Left lung (tissue), 14 donors: ENCODE measurements at places on chromosomes 2 and 18. TPM values are rescaled to one million over a fixed set of nuclear protein-coding genes. Genes with fewer than 3 reads are reported as not detected.

GRCh38 chr2:138177693-138178092, 213.4 kb downstream of the HNMT start:
- no peak overlapping the region for H3K27ac ChIP-seq
- H3K36me3 ChIP-seq, result no peaks in the 10 kb centered on the region
- no peak overlapping the region for H3K4me3 ChIP-seq
- DNase-seq, result no peak
- H3K27me3 ChIP-seq, result no peaks in the 10 kb centered on the region

DNA sequence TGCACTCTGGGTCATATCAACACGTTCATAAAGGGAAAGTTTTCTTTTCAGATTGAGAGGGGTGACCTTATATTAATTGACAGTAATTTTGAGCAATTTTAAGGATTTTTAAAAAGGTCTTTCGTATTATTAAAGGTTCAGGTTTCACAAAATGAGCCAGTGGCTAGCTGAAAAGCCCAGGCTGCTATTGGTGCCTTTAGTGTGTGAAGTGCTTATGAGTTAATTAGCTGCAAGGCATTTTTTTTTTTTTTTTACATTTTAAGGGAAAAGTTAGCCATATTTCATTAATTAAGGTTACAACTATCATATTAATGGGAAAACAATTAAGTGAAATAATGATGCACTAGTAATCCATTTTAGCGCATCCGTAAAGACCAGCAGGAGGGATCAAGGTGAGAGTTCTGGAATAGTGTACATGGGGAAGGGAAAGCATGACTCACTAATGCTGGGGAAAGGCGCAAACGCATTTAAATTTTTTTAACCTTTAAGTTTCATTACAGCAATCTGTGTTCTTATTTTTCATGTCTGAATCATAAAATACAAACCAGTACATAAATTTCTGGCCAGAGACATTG, 200.0 kb downstream of the ZNF407 start:
- DNase-seq, result no peak
- no peaks in the 10 kb centered on the region for H3K27me3 ChIP-seq
- H3K27ac ChIP-seq, result no peak overlapping the region
- H3K4me1 ChIP-seq, result peaks cover 4% of the 10 kb centered on the region
- no peaks in the 10 kb centered on the region for H3K36me3 ChIP-seq

FSHR gene
- total RNA-seq, result not detected

GRCh38 chr2:22276696-22277095, 1108.3 kb upstream of the KLHL29 start:
- no peak for DNase-seq
- no peaks in the 10 kb centered on the region for H3K36me3 ChIP-seq
- no peak overlapping the region for H3K4me3 ChIP-seq
- H3K27me3 ChIP-seq, result no peaks in the 10 kb centered on the region

DNA sequence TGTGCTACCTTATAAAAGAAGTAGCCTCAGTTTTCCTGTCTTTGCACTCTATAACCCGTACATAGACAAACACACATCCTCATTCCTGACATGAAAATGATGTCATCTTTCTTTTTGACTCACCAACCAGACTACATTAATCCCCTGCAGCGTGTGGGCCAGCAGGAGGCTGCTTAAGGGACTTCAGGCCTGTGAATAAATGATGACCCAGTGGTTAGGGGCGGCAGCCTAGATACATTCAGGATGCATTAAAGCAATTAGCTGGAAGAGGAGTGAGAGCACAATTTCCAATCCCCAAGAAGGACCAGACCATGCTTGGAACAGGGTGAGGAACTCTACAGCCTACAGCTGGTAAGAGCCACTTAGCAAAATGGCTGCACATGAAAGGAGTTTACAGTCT, 57.3 kb upstream of the KLF7 start:
- no peaks in the 10 kb centered on the region for H3K36me3 ChIP-seq
- peaks cover 34% of the 10 kb centered on the region for H3K4me1 ChIP-seq
- H3K4me3 ChIP-seq, result no peak overlapping the region
- no peak overlapping the region for H3K27ac ChIP-seq
- DNase-seq, result no peak

DNA sequence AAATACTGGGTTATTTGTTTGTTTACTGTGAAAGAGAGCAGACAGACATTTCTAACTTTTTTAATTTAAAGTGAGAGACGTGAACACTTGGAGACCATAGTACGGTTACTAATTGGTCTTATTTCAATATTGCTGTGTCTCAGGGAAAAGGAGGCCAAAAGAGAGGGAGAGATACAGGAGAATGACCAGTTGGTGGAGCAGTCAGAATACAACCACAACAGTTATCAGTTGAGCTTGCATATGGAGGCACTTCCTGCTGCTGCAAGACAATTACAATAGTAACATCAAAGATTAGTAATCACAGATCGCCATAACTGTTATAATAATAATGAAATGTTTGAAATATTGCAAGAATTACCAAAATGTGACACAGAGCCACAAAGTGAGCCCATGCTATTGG, 58.2 kb downstream of the TWSG1 start:
- no peaks in the 10 kb centered on the region for H3K27me3 ChIP-seq
- no peak overlapping the region for H3K27ac ChIP-seq
- H3K4me3 ChIP-seq, result no peak overlapping the region
- no peak for DNase-seq
- H3K36me3 ChIP-seq, result no peaks in the 10 kb centered on the region

RBM44 gene
- 1.0 TPM for total RNA-seq

DNA sequence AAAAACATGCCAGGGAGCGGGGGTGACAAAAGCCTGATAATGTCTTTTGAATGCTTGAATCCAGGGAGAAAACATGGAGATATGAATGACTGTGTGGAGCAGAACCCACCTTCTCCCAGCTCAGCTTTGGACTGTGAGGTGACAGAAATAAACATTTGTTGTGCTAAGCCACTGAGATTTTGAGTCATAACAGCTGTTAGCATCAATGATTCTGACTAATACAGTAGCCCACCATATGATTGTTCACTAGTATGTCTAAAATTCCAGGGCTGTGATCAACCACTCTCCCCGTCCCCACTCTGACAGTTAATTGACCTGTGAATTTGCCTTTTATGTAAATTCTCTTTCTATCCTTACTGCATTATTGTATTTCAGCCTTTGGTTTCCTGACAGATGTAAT, 69.1 kb downstream of the PDK1 start:
- H3K27me3 ChIP-seq, result no peaks in the 10 kb centered on the region
- H3K4me1 ChIP-seq, result no peaks in the 10 kb centered on the region
- no peak overlapping the region for H3K27ac ChIP-seq

GRCh38 chr18:22515250-22515649, 97.5 kb upstream of the CTAGE1 start:
- H3K27ac ChIP-seq, result no peak overlapping the region
- DNase-seq, result no peak

SULT1C4 gene
- 8.8 TPM for total RNA-seq

DNA sequence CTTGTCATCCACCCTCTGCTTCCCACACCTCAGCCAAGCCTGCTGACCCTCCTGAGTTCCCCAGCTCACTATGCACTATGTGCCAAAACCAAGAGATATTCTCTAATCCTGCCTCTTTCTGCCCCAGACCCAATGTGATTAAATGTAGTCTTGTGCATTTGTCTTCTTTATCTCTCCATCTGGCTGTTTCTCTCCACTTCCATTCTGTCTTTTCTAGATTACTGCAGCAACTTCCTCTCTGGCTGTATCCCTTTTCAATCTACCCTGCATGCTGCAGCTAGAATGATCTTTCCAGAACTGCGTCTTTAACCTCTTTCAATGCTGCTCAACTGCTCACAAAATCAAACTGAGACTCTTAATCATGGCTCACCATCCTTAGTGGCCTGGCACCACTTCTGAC, 164.1 kb downstream of the GALNT14 start:
- H3K4me1 ChIP-seq, result no peaks in the 10 kb centered on the region
- no peak for DNase-seq
- H3K27ac ChIP-seq, result no peak overlapping the region

KATNAL2 gene
- total RNA-seq, result 4.2 TPM

DNA sequence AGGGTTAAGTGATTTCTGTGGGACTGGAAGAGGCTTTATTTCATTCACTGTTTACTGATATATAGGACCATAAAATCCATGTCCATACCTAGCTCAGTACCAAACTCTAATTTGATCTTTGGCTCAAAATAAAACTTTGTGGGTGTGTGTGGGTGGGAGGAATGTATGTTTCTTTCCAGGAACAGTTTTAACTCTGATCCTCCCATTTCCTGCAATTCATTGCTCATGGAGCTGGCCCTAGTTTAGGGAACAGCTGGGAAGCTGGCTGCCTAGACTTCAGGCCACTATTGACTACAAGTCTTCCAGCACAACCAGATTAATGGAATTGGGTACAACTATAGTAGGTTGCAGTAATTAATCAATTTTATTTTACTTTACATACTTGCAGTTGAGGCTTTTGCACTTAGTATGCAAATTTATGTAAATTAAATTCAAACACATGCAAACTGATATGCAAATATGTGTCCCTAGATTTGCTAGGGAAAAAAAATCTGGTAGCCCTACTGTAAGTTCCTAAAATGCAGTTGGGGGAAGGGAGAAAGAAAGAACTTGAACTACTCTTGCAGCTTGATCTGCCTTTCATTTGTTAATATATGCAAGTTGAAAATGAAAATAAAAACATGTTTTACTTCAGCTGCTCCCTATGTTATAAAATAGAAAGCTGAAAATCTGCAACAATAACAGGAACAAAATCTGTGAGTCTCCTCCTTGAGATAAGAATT, 1070.3 kb upstream of the CELF4 start:
- peak; percentile 26 for DNase-seq
- H3K27ac ChIP-seq, result peak overlapping the region; percentile 25
- no peaks in the 10 kb centered on the region for H3K27me3 ChIP-seq

DNA sequence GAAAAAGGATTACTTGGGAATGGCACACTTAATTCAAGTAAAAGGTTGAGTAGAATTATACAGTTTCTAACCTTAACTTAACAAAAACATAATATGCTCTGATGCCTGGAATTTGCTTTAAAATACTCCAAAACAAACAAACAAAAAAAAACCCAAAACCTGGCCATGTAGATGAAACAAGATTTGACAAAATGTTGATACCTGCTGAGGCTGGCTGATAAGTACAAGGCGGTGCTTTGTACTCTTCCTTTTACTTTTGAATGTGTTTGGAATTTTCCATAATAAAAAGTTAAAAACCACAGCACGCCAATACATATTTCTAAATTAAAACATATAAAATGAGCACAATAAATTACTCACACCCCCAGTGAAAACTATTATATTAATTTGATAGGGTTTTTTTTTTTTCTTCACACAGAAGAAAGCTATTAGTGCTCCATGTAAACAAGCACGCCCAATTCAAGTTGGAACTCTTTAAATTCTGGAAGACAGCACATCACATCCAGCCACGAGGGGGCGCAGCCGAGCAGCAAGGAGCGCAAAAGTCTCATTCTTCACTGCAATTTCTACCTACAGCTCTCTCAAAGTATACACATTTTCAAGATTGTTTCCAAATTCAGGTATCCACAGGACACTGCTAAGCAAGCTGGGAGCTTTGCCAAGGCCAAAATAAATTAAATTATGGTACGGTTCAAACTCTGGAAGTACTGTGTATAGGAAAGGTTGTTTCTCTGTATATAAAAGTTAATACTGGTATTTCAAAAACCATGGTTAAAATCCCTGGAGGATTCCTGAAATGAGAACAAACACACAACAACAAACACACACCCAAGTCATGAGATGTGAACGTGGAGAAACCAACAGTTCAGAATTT, 7.5 kb downstream of the SERTAD2 start:
- peaks cover 17% of the 10 kb centered on the region for H3K4me1 ChIP-seq
- no peak overlapping the region for H3K4me3 ChIP-seq
- H3K27me3 ChIP-seq, result no peaks in the 10 kb centered on the region
- peak; percentile 95 for DNase-seq

DNA sequence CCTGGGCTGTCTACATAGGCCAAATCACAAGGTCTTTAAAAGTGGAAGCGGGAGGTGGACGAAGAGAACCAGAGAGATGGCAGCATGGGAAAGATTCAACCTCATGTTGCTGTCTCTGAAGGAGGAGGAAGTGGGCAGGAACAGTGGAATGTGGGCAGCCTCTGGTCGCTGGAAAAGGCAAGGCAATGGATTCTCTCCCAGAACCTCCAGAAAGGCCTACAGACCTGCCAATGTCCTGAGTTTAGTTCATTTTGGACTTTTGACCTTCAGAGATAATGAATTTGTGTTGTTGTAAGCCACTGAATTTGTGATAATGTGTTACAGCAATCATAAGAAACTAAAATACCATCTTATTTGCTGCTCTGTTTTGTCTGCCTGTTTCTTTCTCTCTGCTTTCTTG, 122.5 kb downstream of the RNF152 start:
- no peaks in the 10 kb centered on the region for H3K27me3 ChIP-seq
- H3K27ac ChIP-seq, result no peak overlapping the region
- no peak for DNase-seq
- no peaks in the 10 kb centered on the region for H3K4me1 ChIP-seq
- H3K4me3 ChIP-seq, result no peak overlapping the region

- DNase-seq, result no peak
- H3K36me3 ChIP-seq, result no peaks in the 10 kb centered on the region
- H3K4me3 ChIP-seq, result no peak overlapping the region
- H3K27ac ChIP-seq, result no peak overlapping the region
- no peaks in the 10 kb centered on the region for H3K27me3 ChIP-seq
- no peaks in the 10 kb centered on the region for H3K4me1 ChIP-seq
These were observed 201.0 kb downstream of the SMAD7 start for GRCh38 chr18:48749768-48750167.

- no peak for DNase-seq
- no peaks in the 10 kb centered on the region for H3K36me3 ChIP-seq
- H3K27me3 ChIP-seq, result no peaks in the 10 kb centered on the region
- no peak overlapping the region for H3K4me3 ChIP-seq
- no peak overlapping the region for H3K27ac ChIP-seq
These were observed 2.2 kb upstream of the PCYOX1 start for GRCh38 chr2:70255637-70256314.

- H3K27ac ChIP-seq, result no peak overlapping the region
- no peak overlapping the region for H3K4me3 ChIP-seq
- H3K36me3 ChIP-seq, result no peaks in the 10 kb centered on the region
- H3K27me3 ChIP-seq, result no peaks in the 10 kb centered on the region
- H3K4me1 ChIP-seq, result no peaks in the 10 kb centered on the region
These were observed 653.0 kb downstream of the RNF144A start for GRCh38 chr2:7570247-7570646.

DNA sequence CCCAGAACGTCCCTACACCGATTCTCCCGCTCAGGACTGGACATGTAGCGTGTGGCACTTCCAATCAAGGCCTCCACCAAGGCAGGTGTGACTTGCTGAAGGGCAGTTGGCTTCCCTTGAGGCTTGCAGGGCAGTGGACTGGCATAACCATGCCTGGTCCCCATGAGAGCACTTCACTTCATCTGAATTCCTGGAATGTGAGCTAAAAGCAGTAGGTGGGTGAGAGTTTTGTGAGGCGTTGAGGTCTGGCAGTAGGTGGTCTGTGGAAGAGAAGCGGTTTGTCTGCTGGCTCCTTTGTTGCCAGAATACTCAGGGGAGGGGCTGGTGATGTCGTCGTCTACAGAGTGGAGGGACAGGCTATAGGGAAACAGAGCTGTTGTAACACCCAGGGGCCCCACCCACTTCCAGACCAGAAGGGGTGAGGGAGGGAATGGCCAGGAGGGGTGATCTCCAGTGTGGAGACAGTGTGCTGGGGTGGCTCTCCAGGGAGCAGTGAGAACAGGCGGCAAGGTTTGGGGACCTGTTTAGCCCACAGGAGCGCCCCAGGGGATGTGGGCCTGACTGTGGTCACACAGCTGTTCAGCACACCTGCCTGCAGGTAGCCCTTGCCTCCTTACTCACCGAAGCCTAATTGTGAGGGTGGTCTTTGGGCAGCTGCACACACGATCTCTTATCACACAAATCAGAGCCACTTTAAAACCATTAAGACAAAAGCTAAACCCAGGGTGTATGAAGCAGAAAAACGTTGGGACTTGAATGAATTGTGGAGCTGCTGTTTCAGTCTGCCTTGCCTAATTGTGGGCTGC, 21.5 kb upstream of the ALKAL2 start:
- no peaks in the 10 kb centered on the region for H3K36me3 ChIP-seq
- peaks cover 12% of the 10 kb centered on the region for H3K27me3 ChIP-seq
- no peak overlapping the region for H3K27ac ChIP-seq
- H3K4me1 ChIP-seq, result no peaks in the 10 kb centered on the region
